ENCODE measurements at places on chromosomes 1 and 21. TPM values are rescaled to one million over a fixed set of nuclear protein-coding genes. Genes with fewer than 3 reads are reported as not detected.

DNA sequence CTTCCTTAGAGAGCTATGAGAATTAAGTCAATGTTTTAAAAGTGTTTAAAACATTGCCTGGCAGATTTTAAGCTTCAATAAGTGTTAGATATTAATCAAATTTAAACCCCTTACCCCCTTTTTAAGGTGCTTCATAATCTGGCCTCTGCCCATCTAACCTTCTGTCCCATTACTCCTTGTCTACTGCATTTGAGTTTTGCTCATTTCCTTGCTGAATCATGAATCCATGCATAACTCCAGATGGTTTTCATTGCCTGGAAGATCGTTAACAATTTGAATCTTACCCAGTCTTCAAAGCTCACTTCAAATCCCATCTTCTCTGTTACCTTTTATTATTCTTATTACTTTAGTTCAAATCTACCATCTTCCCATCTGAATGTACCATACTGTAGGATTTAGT lies 4.6 kb downstream of the HJV start:
- no peak overlapping the region for H3K27ac ChIP-seq
- no peak overlapping the region for H3K4me3 ChIP-seq
- no peak for DNase-seq
- H3K27me3 ChIP-seq = peaks cover 31% of the 10 kb centered on the region

DNA sequence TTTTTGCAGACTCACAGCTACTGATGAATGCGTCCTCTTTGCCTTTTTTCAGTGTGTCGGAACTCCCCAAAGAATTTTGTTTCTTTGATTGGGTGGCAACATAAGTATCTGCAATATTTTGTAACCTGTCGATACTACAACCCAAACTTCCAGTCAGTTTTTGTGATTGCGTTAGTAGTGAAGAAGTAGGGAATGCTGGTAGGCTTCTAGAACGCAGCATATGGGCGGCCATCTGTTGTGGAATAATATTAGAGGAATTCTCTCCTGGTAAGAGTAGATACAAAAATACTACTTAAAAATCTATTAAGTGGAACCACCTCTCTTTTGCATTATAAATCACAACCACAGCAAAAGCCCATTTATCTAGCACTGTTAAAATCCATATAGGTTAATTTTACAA lies 107.4 kb downstream of the LYST start:
- no peaks in the 10 kb centered on the region for H3K27me3 ChIP-seq
- H3K27ac ChIP-seq = no peak overlapping the region
- peaks cover 22% of the 10 kb centered on the region for H3K36me3 ChIP-seq
- no peak for DNase-seq
- no peak overlapping the region for H3K4me3 ChIP-seq

DNA sequence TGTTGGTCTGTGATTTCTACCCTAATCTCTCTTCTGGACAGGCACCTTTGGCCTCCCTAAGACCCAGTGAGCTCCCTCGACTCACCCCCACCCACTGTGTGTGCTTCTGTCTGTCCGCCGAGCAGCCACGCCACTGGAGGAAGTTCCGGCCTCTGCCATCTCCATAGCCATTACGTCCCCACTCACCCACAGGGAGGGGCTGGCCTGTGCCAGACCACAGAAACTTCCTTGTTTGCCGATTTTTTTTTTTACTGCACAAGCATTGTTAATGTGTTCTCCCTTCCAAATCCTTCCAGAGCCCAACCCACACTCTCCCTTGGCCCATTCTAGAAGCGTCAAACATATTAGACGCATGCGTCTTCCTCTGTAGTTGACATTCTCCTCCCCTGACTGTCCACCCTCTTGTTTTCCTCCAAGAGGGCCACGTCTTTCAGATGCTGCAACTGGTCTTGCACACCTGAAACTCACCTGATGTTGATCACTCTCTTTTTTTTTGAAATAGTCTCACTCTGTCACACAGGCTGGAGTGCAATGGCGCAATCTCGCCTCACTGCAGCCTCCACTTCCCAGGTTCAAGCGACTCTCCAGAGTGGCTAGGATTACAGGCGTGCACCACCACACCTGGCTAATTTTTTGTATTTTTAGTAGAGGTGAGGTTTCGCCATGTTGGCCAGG lies 72.3 kb downstream of the EVA1C start:
- no peak overlapping the region for H3K27ac ChIP-seq
- no peak for DNase-seq
- H3K4me1 ChIP-seq = no peaks in the 10 kb centered on the region
- H3K4me3 ChIP-seq = no peak overlapping the region
- no peaks in the 10 kb centered on the region for H3K27me3 ChIP-seq

Gene ANGPTL1
- not detected for total RNA-seq

GRCh38 chr1:41500378-41500777 lies 15.9 kb upstream of the EDN2 start:
- H3K36me3 ChIP-seq = no peaks in the 10 kb centered on the region
- H3K27ac ChIP-seq = no peak overlapping the region
- peaks cover 11% of the 10 kb centered on the region for H3K27me3 ChIP-seq
- no peak overlapping the region for H3K4me3 ChIP-seq
- DNase-seq = no peak
